ENCODE measurements at places on chromosomes 2 and 18. TPM values are rescaled to one million over a fixed set of nuclear protein-coding genes. Genes with fewer than 3 reads are reported as not detected.

DNA sequence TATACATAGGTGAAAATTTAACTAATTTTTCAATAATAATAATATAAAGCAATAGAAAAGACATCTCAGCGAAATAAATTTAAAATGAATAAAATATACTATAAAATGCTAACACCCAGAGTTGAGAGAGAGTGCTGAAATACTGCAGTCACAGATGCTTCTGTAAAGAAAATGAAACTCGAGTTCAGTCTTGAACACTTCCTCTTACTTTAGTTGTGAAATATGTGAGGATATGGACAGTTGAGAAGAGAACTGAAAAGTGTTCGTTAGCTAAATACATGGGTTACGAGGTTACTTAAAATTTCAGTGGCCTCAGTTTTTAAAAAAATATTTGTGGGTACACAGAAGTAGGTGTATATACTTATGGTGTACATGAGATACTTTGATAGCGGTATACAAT, 106.8 kb downstream of the DNAH7 start:
- no peaks in the 10 kb centered on the region for H3K27me3 ChIP-seq
- DNase-seq = no peak
- H3K4me3 ChIP-seq = no peak overlapping the region
- no peaks in the 10 kb centered on the region for H3K4me1 ChIP-seq
- no peaks in the 10 kb centered on the region for H3K36me3 ChIP-seq

DNA sequence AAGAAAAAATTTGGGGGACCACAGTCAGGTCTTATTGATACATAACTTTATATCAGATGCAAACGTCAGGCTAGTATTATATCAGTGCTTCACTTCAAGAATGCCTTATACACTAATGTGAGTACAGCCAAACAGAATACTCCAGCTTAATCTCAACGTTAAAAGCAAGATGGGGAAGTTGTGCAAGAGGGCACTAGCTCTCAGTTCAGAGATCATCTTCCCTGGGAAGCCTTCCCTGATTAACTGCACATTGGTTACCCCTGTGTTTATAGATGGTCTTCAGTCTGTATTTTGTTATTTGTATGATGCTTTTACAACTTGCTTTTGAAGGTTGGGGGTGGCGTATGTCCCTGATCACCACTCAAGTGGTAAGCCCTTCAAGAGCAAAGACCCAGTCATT, 11.4 kb downstream of the EPAS1 start:
- peak overlapping the region; percentile 88 for H3K27ac ChIP-seq
- no peak for DNase-seq
- no peaks in the 10 kb centered on the region for H3K27me3 ChIP-seq
- no peaks in the 10 kb centered on the region for H3K36me3 ChIP-seq

DNA sequence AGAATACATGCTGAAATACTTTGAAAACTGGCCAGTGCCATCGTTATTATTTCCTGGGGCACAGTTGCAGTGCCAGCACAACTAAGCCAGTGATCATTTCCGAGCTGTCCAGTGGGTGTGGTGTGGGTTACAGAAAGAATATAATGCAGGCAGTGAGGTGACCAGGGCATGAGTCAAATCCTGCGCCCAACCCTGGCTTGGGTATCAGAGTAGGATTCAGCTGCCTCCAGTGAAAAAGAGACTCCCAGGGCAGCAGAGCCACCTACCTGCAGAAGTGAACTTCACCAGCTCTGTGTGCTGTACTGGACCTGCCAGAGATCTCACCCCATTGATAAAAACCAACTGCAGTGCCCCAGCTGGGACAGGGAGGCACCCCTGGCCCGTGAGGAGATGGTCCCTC, 18.0 kb downstream of the SLC9A2 start:
- H3K4me1 ChIP-seq = no peaks in the 10 kb centered on the region
- H3K27me3 ChIP-seq = no peaks in the 10 kb centered on the region
- H3K27ac ChIP-seq = no peak overlapping the region

GRCh38 chr2:120825370-120826259, 89.9 kb downstream of the GLI2 start:
- no peaks in the 10 kb centered on the region for H3K4me1 ChIP-seq
- no peaks in the 10 kb centered on the region for H3K27me3 ChIP-seq
- no peak overlapping the region for H3K27ac ChIP-seq
- H3K36me3 ChIP-seq = no peaks in the 10 kb centered on the region
- DNase-seq = no peak

DNA sequence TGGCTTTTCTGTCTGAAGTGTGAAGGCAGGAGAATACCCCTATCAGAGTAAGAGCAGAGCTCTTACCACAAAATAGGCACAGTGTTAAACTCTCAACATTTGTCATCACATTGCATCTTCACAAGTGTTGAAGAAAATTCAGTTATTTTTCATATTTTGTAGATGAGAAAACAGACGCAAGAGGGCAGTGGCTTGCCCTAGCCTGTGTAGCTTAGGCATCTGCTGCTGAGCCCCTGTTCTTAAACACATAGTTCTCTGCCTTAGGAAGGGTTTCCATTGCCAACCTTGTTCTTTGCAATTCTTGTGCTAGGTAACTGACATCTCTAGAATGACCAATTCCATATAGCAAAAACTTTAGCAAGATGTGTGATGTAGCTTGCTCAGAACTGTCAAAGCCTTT, 112.7 kb upstream of the RMDN2 start:
- H3K27me3 ChIP-seq = no peaks in the 10 kb centered on the region
- H3K27ac ChIP-seq = no peak overlapping the region
- no peaks in the 10 kb centered on the region for H3K36me3 ChIP-seq
- H3K4me1 ChIP-seq = no peaks in the 10 kb centered on the region

DNA sequence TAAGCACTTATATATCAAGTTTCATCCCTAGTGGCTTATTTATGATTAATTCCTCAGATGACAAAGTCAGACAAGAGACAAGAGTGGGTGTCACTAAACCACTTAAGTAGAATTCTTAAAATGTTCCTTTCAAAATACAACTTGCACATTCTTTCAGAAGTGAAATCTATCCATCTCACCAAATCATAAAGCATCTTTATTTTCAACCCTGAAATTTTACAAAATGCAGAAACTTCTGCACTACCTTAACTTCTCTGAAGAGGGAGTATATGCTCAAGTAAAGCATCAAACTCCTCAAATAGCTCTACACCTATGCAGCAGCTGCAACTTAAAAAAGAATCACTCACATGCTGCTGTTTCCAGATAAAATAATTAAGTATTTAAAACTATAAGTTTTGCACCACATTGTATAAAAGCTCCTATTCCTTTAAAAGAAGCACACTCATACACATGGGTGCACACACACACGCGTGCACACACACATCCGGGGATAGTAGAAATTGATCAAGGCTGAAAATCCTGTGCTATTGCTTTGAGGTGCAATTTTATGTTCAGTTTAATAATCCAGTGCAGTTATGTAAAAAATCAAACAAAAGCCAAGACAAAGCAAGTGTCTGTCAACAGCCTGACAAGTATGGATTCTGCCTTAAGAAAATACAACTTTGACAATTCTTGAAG, 244.5 kb downstream of the TCF4 start:
- no peaks in the 10 kb centered on the region for H3K36me3 ChIP-seq
- no peak overlapping the region for H3K27ac ChIP-seq
- DNase-seq = no peak

- no peak overlapping the region for H3K27ac ChIP-seq
- no peaks in the 10 kb centered on the region for H3K4me1 ChIP-seq
- no peak for DNase-seq
- H3K4me3 ChIP-seq = no peak overlapping the region
- no peaks in the 10 kb centered on the region for H3K27me3 ChIP-seq
Observed at GRCh38 chr2:84711651-84712050, 169.2 kb downstream of the TRABD2A start.

- H3K4me3 ChIP-seq = no peak overlapping the region
- no peak overlapping the region for H3K27ac ChIP-seq
- H3K4me1 ChIP-seq = peaks cover 39% of the 10 kb centered on the region
- no peaks in the 10 kb centered on the region for H3K27me3 ChIP-seq
Observed at GRCh38 chr18:13566941-13567746, 159.2 kb downstream of the FAM210A start.

DNA sequence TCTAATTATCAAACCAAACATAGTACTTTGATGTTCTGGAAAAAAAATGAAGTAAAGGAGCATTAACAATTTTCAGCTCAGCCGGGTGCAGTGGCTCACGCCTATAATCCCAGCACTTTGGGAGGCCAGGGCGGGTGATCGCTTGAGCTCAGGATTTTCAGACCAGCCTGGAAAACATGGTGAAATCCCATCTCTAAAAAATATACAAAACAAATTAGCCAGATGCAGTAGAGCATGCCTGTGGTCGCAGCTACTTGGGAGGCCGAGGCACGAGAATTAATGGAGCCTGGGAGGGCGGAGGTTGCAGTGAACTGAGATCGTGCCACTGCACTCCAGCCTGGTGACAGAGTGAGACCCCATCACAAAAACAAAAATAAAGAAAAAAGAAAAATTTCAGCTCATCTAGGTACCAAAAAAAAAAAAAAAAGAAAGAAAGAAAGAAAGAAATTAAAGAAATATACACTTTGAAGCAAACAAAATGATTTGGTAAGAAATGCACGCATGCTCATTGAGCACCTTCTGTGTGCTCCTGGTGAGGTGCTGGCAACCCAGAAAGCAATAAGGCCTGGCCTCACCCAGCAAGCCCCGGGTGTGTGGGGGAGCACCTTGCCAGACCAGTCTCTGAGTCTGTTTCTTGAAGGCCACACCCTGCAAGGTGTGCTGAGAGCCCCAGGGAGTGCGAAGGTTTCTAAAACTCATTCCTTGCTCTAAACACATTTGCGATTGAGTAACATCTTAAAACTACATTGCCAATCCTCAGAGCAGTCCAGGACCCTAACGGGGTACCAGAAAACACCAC, 133.5 kb downstream of the TFCP2L1 start:
- no peak overlapping the region for H3K27ac ChIP-seq
- no peak overlapping the region for H3K4me3 ChIP-seq
- H3K36me3 ChIP-seq = no peaks in the 10 kb centered on the region
- DNase-seq = peak; percentile 53
- H3K27me3 ChIP-seq = no peaks in the 10 kb centered on the region

DNA sequence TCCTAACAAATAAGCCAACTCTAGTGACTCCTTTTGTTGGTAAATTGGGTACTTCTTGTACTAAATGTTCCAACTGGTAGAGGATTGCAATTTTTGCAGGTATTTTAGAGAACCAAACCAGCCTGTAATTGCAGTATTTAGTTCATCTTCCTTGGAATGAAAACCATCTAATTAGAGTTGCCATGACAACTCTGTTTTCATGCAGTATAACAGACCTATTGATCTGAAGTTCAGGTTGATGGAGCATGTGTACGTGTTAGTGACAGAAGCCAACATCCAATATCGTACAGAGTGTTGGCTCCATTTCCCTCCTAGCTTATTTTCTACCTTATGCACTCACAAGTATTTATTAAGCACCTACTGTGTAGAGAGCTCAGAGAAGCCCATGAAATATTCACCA, 176.3 kb upstream of the FOSL2 start:
- DNase-seq = no peak
- H3K36me3 ChIP-seq = no peaks in the 10 kb centered on the region
- H3K4me1 ChIP-seq = no peaks in the 10 kb centered on the region
- no peak overlapping the region for H3K4me3 ChIP-seq
- no peak overlapping the region for H3K27ac ChIP-seq
- no peaks in the 10 kb centered on the region for H3K27me3 ChIP-seq

DNA sequence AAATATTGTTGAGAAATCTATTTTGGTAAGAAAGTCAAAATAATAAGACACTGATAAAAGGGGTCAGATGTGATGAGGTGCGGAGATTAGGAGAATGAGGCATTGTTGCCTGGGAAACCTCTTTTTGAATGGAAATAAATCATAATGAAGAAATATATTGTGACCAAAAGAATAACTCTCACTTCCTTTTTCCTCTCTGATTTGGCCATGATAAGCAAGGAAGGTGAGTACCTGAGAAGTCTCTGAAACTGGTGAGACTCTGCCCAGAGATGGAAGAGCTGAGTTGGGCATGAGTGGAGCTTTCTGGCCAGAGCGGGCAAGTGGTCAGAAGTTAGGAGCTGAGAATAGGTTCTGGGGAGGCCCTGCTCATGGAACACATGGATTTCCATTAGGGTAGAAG, 11.8 kb downstream of the LAMA3 start:
- no peaks in the 10 kb centered on the region for H3K36me3 ChIP-seq
- H3K27ac ChIP-seq = no peak overlapping the region
- DNase-seq = no peak
- H3K4me1 ChIP-seq = no peaks in the 10 kb centered on the region
- no peak overlapping the region for H3K4me3 ChIP-seq

Gene CGREF1
- total RNA-seq = 3.7 TPM
